ENCODE measurements at places on chromosomes 5 and 9.

GRCh38 chr9:134033516-134034214, 8.4 kb downstream of the BRD3OS start:
- no peak for DNase-seq

DNA sequence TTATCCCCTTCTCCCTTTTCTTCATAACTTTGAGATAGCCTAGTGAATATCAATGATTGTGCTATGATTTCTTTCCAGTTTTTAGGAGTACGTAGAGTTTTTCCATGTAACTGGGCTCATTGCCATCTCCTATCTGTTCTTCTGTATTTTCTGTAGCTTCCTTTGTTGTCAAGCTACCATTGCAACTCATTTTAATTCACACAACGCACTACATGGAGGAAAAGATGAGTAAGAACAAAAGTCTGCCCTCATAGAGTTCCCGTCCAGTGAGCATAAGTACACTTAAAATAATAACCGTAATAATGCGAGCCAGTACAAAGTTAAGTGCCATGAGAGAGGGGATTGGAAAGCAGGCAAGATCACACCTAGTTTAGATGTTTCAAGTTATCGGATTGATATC, 177.7 kb downstream of the PAM start:
- DNase-seq, result no peak

- no peak for DNase-seq
Measured at GRCh38 chr5:89421035-89421434, 538.1 kb upstream of the MEF2C start.

- DNase-seq, result no peak
Measured at GRCh38 chr5:175452166-175452565, 8.2 kb upstream of the DRD1 start.

GRCh38 chr5:1262381-1262780, 32.5 kb downstream of the TERT start:
- no peak for DNase-seq
